ENCODE measurements at places on chromosomes 1 and 21.

GRCh38 chr1:117981455-117982192 is 52.1 kb downstream of the WDR3 start:
- no peak for DNase-seq

- DNase-seq = no peak
Observed at GRCh38 chr1:30052178-30052577, 671.2 kb downstream of the MATN1 start.

GRCh38 chr1:16348414-16349182 is 3.7 kb downstream of the FBXO42 start:
- no peak for DNase-seq

- DNase-seq = no peak
Observed at GRCh38 chr1:193313354-193314140, 127.1 kb upstream of the B3GALT2 start.

GRCh38 chr1:243791586-243792267 is 58.3 kb downstream of the AKT3 start:
- no peak for DNase-seq

DNA sequence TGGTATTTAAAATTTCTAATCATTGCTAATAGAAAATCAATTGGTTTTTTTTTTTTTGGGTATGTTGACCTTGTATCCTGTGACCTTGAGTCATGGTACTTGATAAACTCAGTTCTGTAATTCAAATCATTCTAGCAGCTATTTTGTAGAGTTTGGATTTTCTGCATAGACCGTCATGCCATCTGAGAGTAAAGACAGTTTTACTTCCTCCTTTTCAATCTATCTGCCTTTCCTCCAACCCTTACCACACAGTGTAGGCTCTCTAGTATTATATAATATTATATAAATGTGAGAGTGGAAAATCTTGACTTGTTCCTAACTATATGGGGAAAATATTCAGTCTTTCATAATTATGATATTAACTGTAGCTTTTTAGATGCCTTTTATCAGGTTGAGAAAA is 7.0 kb downstream of the TDRD5 start:
- DNase-seq = no peak

- DNase-seq = no peak
Observed at GRCh38 chr1:211741788-211742187, 66.4 kb upstream of the NEK2 start.

DNA sequence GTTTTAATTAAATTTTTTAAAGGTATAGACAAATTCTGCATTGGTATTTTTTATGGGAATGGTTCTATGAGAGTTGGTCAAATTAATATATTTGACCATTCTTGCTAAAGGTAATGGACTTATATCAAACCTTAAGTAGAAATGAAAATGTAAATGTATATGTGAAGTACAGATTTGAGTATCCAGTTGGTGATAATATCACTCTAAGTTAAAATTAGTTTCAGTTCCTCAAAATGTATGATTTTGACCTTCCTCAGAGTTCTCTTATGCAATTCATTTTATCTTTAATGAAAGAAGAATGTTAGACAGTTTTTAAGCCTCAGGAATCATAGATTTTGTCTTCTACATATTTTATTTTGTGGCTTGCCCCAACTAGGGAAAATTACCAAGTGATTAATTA is 1291.5 kb upstream of the B3GALT2 start:
- DNase-seq = no peak

GRCh38 chr1:59521456-59521855 is 224.6 kb downstream of the FGGY start:
- no peak for DNase-seq

DNA sequence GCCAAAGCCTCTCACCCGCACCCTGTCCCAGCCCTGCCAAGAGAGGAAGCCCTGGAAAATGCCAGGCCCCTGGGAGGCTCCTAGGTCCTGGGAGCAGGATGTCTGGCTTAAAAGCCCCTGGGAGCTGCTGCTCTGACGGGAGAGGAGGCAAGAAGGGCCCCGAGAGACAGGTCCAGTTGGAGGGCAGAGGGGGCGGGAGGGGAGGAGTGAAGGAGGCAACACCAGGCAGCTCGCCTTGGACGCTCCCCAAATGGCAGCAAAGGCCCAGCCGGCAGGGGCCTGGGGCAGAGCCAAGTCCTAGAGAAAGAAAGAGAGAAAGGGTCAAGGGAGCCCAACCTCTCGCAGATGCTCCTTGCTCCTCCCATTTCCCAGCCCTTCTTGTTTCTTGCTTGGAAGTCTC is 6.8 kb downstream of the ETV3L start:
- peak; percentile 53 for DNase-seq

DNA sequence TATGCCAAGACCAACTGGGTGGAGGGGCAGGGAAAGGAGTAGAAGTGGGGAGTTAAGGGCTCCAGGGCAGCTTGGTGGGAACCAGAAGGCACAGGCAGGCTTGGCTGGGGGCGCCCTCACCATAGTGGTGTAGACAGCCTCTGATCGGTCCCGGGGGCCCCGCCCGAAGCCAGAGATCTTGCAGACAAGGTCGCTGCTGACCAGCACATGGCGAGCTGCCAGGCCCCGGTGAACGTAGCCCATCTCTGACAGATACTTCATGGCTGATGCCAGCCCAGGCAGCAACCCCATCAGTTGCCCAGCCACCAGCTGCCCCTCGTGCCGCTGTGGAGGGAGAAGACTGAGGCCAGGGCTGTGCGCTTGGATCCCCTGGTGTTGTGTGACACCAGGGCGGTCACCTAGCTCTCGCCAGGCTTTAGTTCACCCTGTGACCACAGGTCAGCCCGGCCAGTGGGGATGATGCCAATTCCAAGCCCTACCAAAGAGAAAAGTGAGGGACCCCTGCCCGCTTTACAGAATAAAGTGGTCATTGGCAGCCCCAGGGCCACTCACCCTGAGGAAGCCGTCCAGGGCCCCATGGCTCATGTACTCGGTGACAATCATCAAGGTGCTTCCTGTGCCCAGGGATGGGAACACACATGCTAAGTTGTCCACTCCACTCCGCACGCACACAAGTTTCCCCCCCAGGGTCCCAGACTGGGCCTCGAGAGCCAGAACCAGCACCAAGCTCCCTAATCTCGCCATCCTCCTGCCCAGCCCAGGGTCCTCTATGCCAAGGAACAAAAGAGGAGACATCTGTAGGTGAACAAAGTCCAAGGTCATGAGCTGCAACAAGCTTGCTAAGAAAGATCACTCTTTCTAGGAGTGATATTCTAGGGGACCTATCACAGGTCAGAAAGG is 28.2 kb downstream of the CDCA8 start:
- DNase-seq = no peak

- DNase-seq = no peak
Observed at GRCh38 chr1:50605186-50605875, 182.1 kb upstream of the DMRTA2 start.

DNA sequence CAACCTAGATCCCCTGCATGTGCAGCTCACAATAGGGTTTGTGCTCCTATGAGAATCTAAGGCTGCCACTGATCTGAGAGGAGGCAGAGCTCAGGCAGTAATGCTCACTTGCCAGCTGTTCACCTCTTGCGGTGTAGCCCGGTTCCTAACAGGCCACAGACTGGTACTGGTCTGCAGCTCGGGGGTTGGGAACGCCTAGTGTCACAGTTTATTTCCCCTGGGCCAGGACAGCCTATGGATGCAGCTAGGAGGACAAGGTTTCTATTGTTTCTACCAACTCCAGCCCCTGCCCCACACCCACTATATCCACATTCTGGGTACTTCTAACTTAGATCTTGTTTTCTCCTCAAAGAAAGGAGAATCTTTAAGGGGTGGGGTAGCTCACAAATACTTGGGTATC is 58.7 kb upstream of the PRRC2C start:
- DNase-seq = no peak

DNA sequence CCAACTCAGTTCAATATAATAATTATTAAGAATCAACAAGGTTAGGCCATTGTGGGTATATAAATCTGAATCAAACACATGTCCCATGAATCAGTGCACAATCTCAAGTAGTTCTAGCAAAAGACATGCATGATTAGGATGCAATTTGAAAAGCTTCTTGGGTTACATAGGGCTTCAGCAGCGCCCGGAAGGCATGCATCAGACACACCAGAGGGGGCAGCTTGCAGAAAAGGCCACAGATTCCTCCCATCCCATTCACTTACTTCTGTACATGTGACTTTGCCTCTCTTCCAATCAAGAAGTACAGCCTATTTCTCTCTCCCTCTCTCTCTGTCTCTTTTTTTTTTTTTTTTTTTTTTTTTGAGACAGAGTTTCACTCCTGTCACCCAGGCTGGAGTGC is 91.8 kb downstream of the KCNN3 start:
- no peak for DNase-seq

- no peak for DNase-seq
Observed at GRCh38 chr1:77468949-77469710, 187.3 kb downstream of the AK5 start.

DNA sequence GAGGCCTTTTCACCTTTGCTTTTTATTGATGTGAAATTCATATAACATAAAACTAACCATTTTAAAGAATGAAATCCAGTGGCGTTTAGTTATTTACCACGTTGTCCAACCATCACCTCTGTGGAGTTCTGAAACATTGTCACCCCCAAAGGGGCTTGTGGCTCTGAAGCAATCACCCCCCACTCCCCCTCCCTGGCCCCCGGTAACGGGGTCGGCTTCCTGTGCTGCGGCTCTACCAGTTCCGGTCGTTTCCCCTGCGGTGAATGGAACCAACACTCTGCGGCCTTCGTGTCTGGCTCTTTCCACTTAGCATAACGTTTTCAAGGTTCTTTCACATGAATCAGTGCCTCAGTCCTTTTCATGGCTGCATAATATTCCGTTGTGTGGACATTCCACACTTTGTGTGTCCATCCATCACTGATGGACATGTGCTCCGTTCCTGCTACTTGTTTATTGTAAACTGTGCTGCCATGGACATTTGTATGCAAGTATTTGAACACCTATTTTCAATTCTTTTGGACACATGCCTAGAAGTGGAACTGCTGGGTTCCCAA is 1.8 kb upstream of the ISG15 start:
- DNase-seq = no peak

- DNase-seq = no peak
Observed at GRCh38 chr1:151013518-151013917, 5.3 kb downstream of the PRUNE1 start.

- DNase-seq = no peak
Observed at GRCh38 chr1:225468270-225469020, 40.6 kb upstream of the LBR start.

- DNase-seq = no peak
Observed at GRCh38 chr21:42535602-42536171, 22.0 kb downstream of the SLC37A1 start.

DNA sequence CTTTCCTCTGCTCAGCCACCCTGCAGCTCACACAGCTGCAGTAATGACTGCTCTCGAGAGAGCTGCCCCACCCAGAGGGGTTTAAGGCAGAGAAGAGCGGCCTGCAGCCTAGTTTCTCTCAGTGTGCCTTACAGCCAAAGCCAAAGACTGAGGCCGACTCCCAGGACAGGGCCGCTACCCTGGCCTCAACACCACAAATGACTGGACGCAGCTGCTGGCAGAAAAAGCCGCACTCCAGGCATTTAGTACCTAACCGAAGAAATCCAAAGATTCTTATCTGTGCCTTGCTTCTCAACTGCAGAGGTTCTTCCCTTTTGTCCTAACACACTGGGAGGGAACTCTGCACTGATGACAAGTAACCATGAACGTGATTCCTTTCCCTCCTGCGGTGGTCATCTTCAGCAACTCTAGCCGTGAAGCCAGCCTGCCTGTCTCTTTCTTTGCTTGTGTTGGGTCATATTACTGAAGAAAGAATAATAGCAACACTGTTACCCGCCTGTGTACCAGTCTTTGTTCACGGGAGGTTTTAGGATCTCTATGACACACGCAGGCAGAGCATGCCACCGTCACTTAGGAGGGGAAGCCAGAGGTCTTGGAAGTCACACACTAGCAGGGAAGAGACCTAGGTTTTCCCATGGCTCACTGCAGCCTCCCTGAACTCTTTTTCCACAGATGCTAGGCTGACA is 202.7 kb downstream of the RHOU start:
- DNase-seq = peak; percentile 38

DNA sequence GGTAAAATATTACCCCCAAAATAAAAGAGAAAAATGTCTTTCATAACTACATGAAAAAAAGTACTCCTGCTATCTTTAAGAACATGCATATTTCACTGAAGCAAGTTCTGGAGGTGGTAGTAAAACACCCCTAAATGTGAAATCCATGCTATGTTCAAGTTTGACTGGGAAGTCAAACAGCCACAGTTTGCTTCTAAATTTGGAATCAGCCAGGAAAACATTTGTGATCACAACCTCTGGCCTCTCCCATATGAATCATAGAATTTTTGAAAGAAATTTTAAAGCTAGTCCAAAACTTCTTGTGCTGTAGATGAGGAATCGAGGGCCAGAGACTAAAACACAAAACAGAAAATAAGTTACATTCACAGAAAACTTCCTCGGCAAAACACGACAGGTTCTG is 6.6 kb downstream of the SORT1 start:
- no peak for DNase-seq

DNA sequence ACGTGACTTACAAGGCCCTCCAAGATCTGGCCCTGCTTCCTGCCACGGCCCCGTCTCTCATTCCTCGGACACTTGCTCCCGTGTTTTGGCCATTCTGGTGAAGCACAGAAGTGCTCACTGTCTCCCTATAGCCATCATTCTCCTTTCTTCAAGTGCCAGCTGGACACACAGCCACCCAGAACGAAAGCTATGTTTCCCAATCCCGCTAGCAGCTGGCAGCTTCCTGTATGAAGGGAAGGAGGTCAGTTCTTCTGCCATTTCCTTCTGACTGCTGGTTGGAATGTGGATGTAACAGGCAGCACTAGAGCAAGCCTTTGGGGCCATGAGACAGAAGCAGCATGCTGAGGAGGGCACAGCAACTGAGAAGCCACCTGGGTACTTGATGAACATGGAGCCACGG is 82.8 kb downstream of the TGFBR3 start:
- no peak for DNase-seq

DNA sequence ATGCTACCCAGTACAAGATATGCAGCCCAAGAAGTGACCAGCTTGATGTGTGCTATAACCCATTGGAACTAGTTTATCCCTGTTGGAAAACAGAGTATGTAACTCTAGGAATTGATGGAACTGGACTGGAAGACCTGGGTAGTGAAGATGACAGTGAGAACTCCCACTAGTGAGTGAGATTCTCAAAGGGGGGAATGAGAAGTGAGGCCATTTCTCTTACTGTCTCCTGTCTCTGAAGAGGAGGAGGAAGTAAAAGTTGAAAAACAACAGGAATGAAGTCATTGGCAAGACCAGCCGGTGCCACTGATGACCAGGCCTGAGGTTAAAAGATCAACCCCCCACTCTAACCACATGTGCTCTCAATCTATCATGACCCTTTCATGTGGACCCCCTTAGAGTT is 20.9 kb downstream of the PLA2G2F start:
- DNase-seq = no peak

DNA sequence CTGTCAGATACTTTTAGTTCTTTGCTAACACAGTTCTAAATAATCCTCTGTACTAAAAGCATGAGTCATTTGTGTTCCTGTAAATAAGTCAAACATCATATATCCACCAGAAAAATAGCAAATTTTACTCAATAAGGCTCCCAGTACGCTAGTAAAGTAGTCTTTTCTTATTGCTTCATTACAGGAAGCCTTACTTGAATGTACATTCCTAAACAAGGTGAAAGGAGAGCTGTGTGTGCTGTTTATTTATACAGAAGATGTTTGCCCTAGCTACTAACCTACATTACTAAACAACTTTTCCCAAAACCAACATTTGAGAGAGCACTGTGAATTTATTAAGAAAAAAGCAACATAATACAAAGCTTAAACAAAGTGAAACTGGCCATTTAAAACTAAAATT is 52.0 kb downstream of the ZNHIT6 start:
- no peak for DNase-seq

GRCh38 chr1:3336641-3337630 is 117.5 kb upstream of the ARHGEF16 start:
- no peak for DNase-seq

Data from brain pericyte (primary cell).